ENCODE measurements at places on chromosomes 13 and 19.

DNA sequence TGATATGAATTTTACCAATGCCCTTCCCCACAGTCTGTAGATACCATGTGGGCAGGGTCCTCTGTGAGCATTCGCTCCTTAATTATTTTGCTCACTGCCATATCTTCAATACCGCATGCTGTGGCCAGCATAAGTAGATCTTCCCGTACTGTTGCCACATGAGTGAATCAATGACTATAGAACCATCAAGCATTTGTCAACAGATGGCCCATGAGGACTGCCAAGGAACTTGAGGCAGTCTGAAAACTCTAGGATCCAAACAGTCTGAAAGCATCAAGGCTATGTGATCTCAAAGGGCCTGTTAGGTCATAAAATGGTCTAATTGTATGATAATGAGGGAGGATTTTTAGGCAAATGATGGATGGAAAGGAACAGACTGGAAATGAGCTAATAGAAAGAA is 27.4 kb upstream of the GPR12 start:
- no peak for DNase-seq

DNA sequence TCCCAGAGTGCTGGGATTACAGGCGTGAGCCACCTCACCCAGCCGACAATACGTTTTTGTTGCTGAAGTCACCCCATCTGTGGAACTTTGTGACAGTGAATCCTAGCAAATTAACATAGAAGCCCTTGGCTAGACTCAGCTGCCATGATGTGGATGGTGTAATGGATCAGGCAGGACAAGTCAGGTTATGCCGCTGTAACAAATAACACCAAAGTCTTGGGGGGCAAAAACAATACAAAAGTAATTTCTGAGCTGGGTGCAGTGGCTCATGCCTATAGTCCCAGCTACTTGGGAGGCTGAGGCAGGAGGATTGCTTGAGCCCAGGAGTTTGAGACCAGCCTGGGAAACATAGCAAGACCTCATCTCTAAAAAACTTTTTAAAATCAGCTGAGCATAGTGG is 29.3 kb downstream of the PNPLA6 start:
- DNase-seq, result no peak

GRCh38 chr19:7969555-7969939 is 26.1 kb upstream of the TIMM44 start:
- DNase-seq, result no peak

DNA sequence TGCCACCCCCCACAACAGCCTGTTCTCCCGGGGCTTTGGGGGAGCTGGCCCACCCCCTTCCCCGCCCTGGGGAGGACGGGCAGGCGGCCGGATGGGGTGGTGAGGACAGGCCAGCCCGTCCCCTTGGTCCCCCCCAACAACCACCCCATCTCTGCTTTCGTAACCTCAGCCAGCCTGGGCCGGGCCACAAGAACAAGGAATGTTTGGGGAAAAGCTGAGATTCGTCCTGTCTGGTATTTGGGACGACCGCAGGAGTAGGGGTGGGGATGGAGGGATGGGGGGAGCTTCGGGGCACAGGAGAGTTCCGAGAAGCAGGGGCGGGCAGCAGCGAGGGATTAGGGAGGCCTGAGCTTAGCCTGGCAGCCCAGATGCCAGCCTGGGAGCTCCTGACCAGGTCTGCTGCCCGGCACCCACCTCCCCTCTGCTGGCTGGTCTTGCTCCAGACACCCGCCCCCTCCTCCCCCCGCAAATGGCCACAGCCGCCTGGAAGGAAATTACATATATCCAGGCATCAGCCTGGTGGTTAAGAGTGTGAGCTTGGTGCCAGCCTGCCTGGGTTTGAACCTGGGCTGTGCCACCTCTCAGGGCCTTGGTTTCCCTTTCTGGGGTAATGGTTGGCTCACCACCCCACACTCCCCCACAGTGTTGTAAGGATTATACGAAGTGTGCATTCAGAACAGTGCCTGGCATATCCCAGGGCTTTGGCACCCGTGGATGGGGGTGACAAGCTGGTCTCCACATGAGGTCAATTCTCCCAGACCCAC is at the start of gene PODNL1:
Gene PODNL1, minus strand, starts transcription at position 117 of the 764 bp plus-strand sequence. CDS start 236 bp downstream, outside the sequence.
- DNase-seq, result no peak

- DNase-seq, result peak; percentile 30
Observed at GRCh38 chr19:46732172-46732938, 13.5 kb upstream of the FKRP start.

DNA sequence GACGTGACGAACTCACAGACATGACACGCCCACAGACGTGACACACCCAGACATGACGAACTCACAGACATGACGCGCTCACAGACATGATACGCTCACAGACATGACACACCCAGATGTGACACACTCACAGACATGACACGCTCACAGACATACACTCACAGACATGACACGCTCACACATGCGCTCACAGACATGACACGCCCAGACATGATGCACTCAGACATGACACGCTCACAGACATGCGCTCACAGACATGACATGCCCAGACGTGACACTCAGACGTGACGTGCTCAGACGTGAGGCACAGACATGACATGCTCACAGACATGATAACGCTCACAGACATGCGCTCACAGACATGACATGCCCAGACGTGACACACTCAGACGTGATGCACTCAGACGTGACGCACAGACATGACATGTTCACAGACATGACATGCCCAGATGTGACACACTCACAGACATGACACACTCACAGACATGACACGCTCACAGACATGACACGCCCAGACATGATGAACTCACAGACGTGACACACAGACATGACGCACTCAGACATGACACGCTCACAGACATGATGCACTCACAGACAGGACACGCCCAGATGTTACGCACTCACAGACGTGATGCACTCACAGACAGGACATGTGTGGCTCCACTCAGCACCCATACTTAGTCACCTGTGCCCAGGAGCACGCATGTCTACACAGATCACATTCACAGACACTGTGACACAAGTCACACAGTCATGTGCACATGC is 8.1 kb downstream of the ERFL start:
- DNase-seq, result no peak

DNA sequence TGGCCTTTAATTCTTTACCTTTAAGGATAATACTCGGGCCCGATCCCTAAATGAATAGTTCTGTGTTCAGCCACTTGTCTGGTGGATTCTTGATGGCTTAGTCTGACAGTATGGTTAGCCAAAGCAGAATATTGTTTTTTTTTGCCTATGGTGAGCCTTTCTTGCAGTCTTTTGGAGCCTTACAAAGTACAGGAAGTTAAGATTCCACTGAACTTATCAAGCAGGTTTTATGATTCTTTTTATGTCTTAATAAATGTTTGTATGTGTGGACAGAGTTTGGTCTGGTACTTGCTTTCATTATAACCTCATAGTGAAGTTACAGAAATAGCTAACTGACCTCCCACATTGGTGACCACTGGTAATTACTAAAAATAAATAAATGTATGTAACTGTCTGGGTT is 17.1 kb downstream of the PCCA start:
- DNase-seq, result no peak

DNA sequence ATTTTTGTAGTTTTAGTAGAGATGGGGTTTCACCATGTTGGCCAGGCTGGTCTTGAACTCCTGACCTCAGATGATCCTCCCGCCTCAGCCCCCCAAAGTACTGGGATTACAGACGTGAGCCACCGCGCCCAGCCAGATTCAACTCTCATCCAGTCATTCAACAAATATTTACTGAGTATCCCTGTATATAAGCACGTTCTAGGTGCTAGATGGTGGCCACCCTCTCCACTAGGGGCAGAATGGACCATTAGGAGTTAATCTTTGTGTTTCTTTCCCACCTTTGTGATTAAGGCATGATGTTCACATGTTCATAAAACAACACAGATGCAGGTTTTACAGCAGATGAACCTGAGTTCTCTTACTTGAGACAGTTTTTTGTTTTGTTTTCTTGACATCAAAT is 7.3 kb downstream of the SHKBP1 start:
- DNase-seq, result no peak

DNA sequence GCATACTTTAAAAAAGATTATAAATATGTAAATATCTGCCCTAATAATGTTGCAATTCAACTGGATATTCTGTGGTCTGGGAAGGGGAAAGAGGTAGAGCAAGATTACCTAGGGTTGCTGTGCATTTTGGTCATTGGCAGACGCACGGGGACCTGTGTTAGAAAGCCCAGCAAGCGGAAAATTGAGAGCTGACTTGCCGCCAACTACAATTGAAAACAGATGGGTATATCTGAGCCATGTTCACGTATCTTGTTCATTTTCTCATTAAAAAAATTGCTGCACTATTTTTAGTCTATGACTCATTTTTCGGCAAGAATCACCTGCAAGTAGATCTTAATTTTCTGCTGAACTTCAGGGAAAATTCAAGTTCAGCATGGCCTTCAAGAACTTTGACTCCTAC is 308.5 kb upstream of the TMTC4 start:
- DNase-seq, result no peak

DNA sequence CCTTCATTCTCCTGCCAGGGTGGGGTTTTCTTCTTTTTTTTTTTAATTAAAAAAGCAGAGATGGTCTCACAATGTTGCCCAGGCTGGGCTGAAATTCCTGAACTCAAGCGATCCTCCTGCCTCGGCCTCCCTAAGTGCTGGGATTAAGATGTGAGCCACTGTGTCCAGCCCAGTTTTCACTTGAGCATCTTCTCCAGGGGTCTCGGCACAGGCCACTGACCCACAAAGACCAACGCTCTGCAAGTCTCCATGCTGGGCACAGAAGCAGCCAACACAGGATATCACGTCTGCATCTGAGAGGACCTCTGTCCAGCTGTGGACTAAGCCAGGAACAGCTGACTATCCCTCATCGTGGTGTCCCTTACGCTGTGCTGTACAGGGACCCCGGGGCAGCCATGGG is 9.5 kb upstream of the TMEM86B start:
- DNase-seq, result no peak

GRCh38 chr19:1401138-1401888 is at the start of gene GAMT:
Gene GAMT, minus strand, starts transcription at chr19:1401542. Its CDS starts 66 bp downstream, at chr19:1401476.
- no peak for DNase-seq

DNA sequence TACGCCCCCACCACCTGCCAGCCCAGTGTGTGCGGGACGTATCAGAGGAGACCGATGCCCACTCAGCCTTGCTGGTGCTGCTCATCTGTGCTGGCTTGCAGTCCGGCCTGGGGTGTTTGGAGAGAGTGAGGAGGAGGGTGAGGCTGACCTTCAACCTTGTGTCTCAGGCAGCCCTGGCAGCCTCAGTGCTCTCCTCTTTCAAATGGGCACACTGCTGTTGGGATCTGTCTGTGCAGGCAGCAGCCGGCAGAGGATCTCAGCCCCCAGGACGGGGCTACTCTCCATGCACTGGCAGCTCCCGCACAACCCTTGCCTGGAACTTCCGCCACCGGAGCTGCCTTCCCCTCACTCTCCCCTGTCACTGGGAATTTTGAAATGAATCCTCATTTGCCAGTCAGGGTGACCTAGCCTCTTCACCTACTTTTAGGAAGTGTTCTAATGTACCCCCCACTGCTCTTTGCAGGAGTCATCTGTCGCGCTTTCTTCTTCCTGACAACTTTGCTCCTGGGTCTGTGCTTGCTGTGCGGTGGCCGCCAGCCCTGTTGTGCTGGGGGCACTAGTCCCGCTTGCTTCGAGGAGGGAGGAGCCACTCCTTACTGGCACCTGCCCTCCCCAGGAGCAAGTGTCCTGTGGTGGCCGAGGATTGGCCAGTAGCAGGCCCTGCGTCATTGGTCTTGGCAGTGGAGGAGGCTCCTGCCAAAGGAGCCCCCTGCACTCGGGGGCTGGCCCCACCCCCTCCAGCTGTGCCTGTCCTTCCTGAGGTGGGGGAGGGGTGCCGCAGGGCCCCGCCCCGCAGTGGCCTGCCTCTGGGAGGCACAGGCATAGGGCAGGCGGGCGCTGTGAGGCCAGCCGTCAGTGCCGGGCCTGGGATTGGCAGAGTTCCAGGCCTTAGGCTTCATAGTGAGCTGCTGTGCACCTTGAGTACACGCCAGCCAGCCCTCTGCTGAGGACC is 53.4 kb downstream of the TSSK6 start:
- no peak for DNase-seq
